ENCODE measurements at places on chromosomes 1 and 21. TPM values are rescaled to one million over a fixed set of nuclear protein-coding genes. Genes with fewer than 3 reads are reported as not detected.

Gene ZMYND12
- 1.1 TPM for total RNA-seq

GRCh38 chr1:68704800-68705443, 208.0 kb upstream of the DEPDC1 start:
- H3K27ac ChIP-seq = no peak overlapping the region
- DNase-seq = no peak
- H3K4me1 ChIP-seq = no peaks in the 10 kb centered on the region
- H3K27me3 ChIP-seq = no peaks in the 10 kb centered on the region

GRCh38 chr1:195804547-195804946, 803.7 kb downstream of the KCNT2 start:
- no peaks in the 10 kb centered on the region for H3K36me3 ChIP-seq
- no peak for DNase-seq
- no peak overlapping the region for H3K4me3 ChIP-seq
- H3K27me3 ChIP-seq = no peaks in the 10 kb centered on the region

- H3K4me1 ChIP-seq = no peaks in the 10 kb centered on the region
Measured at GRCh38 chr1:53349968-53350852, 22.3 kb upstream of the LRP8 start.

DNA sequence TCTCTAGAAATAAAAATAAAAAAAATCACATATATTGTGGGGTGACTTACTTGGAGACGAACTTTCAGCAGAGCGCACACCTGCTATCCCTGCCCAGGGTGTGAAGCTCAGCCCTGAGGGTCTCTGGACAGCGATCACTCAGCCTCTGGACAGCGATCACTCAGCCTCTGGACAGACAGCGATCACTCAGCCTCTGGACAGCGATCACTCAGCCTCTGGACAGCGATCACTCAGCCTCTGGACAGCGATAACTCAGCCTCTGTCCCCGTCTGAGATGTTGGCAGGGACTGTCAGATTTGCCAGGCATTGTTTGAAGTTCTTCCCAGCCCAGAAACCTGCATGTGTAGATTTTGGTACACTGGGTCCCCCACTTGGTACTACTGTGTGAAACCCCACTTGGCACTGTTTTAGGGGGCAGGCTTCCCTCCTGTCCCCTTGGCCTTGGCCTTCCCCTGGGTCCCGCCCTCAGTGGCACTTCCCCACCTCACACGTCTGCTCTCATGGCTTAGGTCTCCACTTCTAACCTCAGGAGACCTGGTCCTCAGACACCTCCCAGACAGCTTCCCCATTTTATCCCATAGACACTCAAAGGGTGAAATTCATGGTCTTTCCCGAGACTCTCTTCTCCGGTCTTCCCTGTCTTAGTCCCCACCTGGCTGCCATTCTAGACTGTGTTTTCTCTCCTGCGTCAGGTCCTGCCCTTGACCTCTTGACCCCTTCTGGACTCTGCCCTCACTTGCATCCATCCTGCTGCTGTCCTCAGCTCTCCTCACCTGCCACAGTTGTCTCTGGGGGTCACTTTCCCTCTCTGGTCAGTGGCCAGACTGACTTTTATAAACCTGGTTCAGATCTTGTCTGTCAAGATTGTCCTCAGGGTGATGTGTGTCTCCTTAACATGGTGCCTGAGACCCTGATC, 10.2 kb downstream of the PSEN2 start:
- peaks cover 47% of the 10 kb centered on the region for H3K4me1 ChIP-seq
- H3K4me3 ChIP-seq = no peak overlapping the region
- H3K27ac ChIP-seq = peak overlapping the region; percentile 21
- no peak for DNase-seq

Data from activated CD8-positive, alpha-beta memory T cell treated with anti-CD3 and anti-CD28 coated beads, Interleukin-2, amount 10 ng/mL, durations not matched to agents 7 days and 5 days (primary cell).